ENCODE measurements at places on chromosomes 4 and X.

- DNase-seq, result no peak
Observed at GRCh38 chrX:147322496-147322895, 508.0 kb upstream of the CXorf51A start.

GRCh38 chr4:145523117-145523516 lies 41.5 kb downstream of the SMAD1 start:
- no peak for DNase-seq

GRCh38 chr4:152512483-152512882 lies 23.4 kb downstream of the FBXW7 start:
- DNase-seq, result no peak

- no peak for DNase-seq
Observed at GRCh38 chr4:128556756-128557155, 252.7 kb upstream of the JADE1 start.

GRCh38 chr4:121209171-121209570 lies 45.0 kb upstream of the TNIP3 start:
- DNase-seq, result no peak

DNA sequence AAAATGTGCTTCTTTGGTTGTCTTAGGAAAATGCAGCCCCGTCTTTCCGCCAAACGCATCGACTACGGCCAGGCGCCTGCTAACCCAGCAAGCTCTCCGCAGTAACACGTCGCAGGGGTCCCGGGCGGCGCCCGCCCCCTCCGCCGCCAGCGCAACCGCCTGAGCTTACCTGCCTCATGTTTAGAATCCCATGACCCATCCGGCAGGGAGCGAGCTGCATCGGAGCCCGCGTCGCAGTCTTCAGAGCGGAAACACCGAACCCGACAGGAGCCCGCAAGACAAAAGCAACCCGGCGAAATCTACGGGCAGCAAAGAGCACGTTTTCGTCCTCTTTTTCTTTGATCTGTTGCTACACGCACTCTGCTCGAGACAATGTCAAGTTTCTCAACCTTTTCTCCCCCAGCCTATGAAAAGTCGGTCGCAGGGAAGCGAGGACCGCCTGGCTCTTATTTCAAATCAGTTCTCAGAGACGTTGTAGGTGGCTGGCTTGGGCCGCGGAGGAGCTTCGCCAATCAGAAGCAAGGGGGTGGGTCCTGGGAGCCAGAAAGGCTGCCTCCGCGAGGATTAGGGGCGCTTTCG lies at the start of gene MID1:
TSS of gene MID1 (minus strand) at position 465 of the 579 bp plus-strand sequence. CDS start 53,038 bp downstream, outside the sequence.
- DNase-seq, result no peak

GRCh38 chr4:169663831-169664230 lies 43.5 kb downstream of the CLCN3 start:
- no peak for DNase-seq

DNA sequence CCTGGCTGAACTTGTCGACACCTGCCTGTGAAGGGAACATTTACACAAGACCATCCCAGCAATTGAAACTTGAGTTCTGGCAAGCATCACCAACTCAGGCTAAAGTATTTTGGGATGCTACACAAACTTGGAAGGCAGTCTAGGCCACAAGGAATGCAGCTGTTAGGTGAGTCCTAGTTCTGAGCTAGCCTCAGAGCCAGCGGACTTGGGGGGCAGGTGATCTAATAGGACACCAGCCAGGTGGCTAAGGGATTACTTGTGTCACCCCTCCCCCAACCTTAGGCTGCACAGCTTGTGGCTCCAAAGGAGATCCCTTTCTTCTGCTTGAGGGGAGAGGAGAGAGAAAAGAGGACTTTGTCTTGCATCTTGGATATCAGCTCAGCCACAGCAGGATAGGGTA lies 62.3 kb upstream of the DKK2 start:
- no peak for DNase-seq

- DNase-seq, result no peak
Observed at GRCh38 chr4:154467886-154468285, 23.7 kb downstream of the DCHS2 start.

GRCh38 chrX:149948016-149948415 lies 9.7 kb upstream of the EOLA2 start:
- DNase-seq, result no peak

GRCh38 chr4:54495641-54496040 lies 162.1 kb upstream of the KIT start:
- no peak for DNase-seq

- no peak for DNase-seq
Observed at GRCh38 chr4:143383005-143383574, 46.4 kb downstream of the GAB1 start.

- no peak for DNase-seq
Observed at GRCh38 chrX:48695534-48695896, 1.0 kb upstream of the SUV39H1 start.

DNA sequence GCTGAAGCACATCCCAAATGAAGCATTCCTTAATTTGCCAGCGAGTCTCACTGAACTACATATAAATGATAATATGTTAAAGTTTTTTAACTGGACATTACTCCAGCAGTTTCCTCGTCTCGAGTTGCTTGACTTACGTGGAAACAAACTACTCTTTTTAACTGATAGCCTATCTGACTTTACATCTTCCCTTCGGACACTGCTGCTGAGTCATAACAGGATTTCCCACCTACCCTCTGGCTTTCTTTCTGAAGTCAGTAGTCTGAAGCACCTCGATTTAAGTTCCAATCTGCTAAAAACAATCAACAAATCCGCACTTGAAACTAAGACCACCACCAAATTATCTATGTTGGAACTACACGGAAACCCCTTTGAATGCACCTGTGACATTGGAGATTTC lies 14.6 kb downstream of the TLR8 start:
- no peak for DNase-seq

- no peak for DNase-seq
Observed at GRCh38 chrX:21960569-21961541, 20.3 kb downstream of the SMS start.

DNA sequence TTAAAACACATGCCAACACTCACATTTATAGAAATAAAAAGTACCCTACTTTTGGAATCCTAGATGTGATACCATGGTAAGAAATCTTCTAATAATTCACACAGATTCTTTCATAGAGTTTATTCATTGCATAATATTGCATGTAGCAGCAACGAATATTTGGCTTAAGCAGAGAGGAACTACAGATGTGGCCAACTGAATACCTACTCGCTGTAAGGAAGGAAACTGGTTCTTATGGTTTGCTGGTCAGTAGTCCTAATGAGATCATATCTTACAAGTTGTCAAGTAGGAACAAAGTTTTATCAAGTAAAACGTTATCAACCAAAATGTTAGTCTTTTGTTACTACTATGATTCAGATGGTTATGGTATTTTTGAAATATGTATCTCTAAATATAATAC lies 996.1 kb downstream of the PDHA2 start:
- DNase-seq, result no peak

DNA sequence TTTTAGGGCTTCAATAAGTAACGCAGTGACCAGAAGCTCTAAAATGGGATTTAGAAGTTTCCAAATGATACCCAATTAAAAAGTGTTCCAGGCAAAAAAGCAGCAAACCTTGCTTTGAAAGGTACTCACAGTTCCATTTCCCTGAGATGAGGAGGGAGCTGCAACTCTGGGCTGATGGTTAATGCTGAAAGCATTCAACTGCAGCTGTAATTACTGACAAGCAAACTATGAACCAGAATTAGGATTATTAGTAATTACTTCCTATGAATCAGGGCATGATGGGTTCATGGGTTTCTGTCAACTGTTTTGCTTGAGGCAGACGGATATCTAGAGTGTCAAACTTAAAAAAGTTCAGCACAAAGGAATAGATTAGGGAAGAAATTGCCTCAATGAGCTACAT lies 357.4 kb downstream of the STIM2 start:
- DNase-seq, result no peak

DNA sequence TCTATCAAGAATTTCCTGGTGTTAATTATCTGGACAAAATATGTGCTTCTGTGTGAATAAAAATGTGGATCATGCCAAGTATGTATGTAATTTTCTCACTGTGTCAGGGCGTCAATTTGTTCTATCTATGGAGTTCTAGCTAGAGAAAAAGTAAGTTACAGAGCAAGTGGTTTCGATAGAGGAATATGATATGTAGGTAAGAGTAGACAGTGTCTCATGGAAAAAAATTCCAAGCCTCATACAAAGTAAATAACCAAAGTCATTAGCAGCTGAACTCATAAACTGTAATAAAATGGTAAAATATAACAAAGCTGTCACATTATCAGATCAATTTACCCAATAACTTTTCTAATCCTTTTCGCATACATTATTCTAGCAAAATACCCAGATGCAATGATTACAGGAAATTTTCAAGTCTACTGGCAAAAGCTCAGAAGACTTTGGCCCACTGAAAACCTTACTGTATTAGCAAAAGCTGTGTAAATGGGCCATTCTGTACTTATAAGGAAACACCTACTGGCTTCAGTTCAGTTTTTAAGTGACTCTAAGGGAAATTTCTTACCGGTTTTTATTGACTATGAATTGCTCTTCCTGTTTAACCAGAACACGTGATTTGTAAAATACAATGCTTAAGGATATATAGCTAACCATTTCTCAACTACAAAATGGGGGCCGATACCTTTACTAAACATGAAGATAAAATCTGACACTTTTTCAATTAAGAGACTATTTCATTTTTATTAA lies 121.0 kb upstream of the ARSJ start:
- no peak for DNase-seq

- DNase-seq, result no peak
Observed at GRCh38 chrX:136029766-136030165, 44.5 kb downstream of the SLC9A6 start.

GRCh38 chr4:182367153-182367552 lies 124.0 kb downstream of the TENM3 start:
- no peak for DNase-seq

- DNase-seq, result no peak
Observed at GRCh38 chr4:175651756-175652310, 160.2 kb downstream of the GPM6A start.

DNA sequence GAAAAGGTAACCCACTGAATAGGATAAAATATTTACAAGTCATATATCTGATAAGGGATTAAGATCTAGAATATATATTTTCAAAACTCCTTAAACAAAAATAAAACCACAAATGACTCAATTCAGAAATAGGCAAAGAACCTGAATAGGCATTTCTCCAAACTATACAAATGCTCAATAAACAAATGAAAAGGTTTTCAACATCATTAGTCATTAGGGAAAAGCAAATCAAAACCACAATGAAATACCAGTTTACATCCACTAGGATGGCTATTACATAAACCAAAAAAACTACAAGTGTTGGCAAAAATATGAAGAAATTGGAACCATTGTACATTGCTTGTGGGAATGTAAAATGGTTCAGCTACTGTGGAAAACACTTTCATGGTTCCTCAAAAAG lies 167.0 kb upstream of the GALNT7 start:
- no peak for DNase-seq

DNA sequence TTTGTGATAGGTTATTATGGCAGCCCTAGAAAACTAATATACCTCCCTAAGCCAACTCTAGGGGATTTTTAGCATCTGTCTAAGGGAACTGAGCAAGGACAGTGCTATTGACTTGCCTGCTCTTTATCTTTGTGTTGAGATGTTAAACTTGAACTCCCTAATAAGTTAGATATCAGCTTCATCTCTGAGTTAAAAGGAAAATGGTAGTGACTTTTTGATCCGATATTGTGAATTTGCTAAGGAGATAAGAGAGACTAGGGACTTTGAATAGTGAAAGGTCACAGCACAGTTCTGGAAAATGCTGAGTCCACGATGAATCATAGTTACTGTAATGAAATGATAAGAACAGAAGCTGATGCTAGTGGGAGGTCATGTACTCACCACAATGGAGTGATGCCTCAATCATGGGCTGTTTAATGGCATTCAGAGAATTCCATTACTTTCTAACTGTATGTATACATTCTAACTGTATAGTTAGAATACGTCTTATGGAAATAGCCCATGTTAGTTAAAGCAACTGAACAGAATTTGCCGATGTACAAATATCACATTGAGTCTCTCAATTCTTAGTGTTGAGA lies 147.2 kb downstream of the GLRA3 start:
- no peak for DNase-seq

- DNase-seq, result no peak
Observed at GRCh38 chr4:36241771-36242170, 2.5 kb downstream of the ARAP2 start.

GRCh38 chr4:13089659-13089998 lies 394.5 kb downstream of the RAB28 start:
- no peak for DNase-seq

GRCh38 chr4:159046683-159047082 lies 56.2 kb upstream of the RAPGEF2 start:
- DNase-seq, result no peak

DNA sequence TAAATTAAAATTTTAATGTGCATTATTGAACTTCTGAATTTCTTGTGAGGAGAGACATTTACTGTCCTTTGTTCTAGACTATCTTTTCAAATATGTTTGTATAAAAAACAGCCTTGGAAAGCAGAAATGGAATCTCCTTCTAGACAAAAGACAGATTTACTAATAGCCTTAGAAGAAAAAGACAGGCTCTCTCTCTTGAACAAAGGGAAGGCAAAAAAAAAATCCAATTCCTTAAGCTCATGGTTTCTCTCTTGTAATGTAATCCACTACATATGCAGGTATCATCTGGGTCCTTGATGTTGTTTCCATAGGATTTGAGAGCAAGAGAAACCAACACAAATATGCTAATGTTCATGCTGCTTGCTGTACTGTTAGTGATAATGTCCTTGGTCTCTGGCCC lies 106.0 kb downstream of the TBCK start:
- no peak for DNase-seq

Measured in stimulated activated CD4-positive, alpha-beta T cell treated with anti-CD3 and anti-CD28 coated beads, TNF-alpha, amount 100 ng/mL, for 48 hours (primary cell).